ENCODE measurements at places on chromosomes 11 and 22. TPM values are rescaled to one million over a fixed set of nuclear protein-coding genes. Genes with fewer than 3 reads are reported as not detected.

The MAJIN gene
- not detected for total RNA-seq

The CBLIF gene
- total RNA-seq, result not detected

The OR52E2 gene
- not detected for total RNA-seq

The SLC5A4 gene
- not detected for total RNA-seq

The CDHR5 gene
- total RNA-seq, result not detected

The CREB3L1 gene
- 41.9 TPM for total RNA-seq

The KRTAP5-2 gene
- total RNA-seq, result not detected

The C11orf21 gene
- not detected for total RNA-seq

The CLP1 gene
- 20.4 TPM for total RNA-seq

The TTC17 gene
- 29.3 TPM for total RNA-seq

The GVQW3 gene
- 1.7 TPM for total RNA-seq

The GGTLC3 gene
- total RNA-seq, result not detected

The OR2AT4 gene
- not detected for total RNA-seq

The ZNF280B gene
- total RNA-seq, result 1.8 TPM

The PATE2 gene
- total RNA-seq, result not detected

The OR5AR1 gene
- total RNA-seq, result not detected

The NCF4 gene
- total RNA-seq, result not detected

The PATE4 gene
- not detected for total RNA-seq

The TPP1 gene
- total RNA-seq, result 33.9 TPM

The AIFM3 gene
- total RNA-seq, result 0.80 TPM
